ENCODE measurements at places on chromosomes 5 and 9. TPM values are rescaled to one million over a fixed set of nuclear protein-coding genes. Genes with fewer than 3 reads are reported as not detected.
A peak's percentile ranks its signal among the peaks of the same experiment; 100 is the strongest.

DNA sequence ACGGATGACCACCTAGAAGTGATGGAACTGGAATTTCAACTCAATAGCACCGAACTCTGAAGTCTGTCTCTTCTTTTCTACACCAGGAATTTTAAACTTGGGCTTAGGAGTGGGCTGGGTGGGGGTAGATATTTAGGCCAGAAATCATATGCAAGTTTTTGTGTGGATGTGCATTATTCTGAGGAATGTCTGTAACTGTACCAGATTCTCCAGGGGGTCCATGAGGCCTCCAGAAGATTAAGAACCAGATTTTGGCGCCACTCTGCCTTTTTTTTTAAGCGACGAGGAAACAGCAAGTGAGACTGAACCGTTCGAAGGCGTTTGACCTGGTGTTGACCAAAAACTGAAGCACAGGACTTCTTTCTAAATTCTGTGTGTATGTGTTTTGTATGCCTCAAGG is 88.8 kb upstream of the TTC23L start:
- peaks cover 6% of the 10 kb centered on the region for H3K36me3 ChIP-seq
- peaks cover 14% of the 10 kb centered on the region for H3K4me1 ChIP-seq
- no peak overlapping the region for H3K4me3 ChIP-seq
- DNase-seq: no peak

DNA sequence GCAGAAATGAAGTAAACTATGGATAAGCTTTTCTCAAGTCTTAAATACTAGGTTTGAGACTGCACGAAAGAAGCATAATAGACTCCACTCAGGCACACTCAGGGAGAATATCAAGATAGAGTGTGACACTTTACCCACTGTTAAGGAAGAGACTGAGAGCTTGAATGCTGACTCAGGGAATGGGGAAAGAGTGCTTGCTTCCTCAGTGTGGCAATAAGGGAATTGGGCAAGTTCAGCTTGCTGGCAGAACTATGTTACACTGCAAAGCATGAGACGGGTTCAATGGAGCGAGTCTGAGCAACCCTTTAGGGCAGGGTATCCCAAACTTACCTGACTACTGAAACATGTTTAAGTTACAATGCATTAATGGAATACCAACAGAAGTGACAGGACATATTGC is 237.7 kb upstream of the MEF2C start:
- H3K27me3 ChIP-seq: no peaks in the 10 kb centered on the region
- H3K4me1 ChIP-seq: no peaks in the 10 kb centered on the region
- H3K4me3 ChIP-seq: no peak overlapping the region
- DNase-seq: no peak
- no peaks in the 10 kb centered on the region for H3K36me3 ChIP-seq

GRCh38 chr5:156595132-156595787 is 254.8 kb upstream of the PPP1R2B start:
- H3K4me1 ChIP-seq: no peaks in the 10 kb centered on the region
- DNase-seq: no peak
- H3K27ac ChIP-seq: no peak overlapping the region
- no peaks in the 10 kb centered on the region for H3K27me3 ChIP-seq
- H3K4me3 ChIP-seq: no peak overlapping the region
- H3K36me3 ChIP-seq: peaks cover 9% of the 10 kb centered on the region

DNA sequence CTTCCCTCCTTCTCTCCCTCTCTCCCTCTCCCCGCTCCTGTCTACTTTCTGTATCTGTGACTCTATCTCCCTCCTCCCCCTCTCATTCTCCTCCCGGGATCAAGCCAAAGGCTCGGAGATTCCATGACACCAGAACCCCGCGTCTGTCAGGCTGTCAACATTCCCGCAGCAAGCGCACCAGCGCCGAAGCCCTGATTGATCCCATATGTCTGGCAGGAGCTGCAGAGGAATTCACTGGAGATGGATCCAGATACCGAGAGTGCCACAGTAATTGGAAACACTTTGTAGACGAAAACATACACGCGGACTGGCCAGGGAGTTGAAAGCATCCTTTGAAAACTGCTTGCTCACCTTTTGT is 300 bp upstream of the SVEP1 start:
- no peaks in the 10 kb centered on the region for H3K27me3 ChIP-seq
- H3K4me3 ChIP-seq: peak overlapping the region; percentile 51
- peaks cover 15% of the 10 kb centered on the region for H3K4me1 ChIP-seq
- no peaks in the 10 kb centered on the region for H3K36me3 ChIP-seq
- peak; percentile 71 for DNase-seq
- H3K27ac ChIP-seq: peak overlapping the region; percentile 85

DNA sequence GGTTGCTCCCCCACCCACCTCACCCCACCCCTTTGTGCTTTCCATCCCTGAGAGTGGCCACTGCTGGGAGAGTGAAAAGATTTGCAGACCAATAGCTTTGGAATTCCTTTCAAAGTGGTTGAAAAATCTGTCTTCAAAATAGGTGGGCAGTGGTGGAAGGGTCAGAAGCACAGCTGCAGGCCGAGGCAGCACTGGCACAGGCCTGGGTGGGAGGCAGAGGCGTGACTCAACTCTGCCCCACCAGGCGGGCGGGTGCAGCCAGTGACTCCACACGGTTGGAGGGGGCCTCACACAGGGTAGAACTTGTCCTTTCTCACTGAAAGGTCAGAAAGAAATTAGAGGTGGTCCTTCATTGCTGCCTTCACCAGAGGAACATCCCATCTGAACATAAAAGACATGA is 214.9 kb upstream of the TBCA start:
- no peak for DNase-seq
- H3K27me3 ChIP-seq: no peaks in the 10 kb centered on the region
- H3K4me3 ChIP-seq: no peak overlapping the region
- H3K27ac ChIP-seq: no peak overlapping the region

- no peaks in the 10 kb centered on the region for H3K36me3 ChIP-seq
- peak overlapping the region; percentile 47 for H3K4me3 ChIP-seq
- peaks cover 54% of the 10 kb centered on the region for H3K27me3 ChIP-seq
- DNase-seq: no peak
- no peaks in the 10 kb centered on the region for H3K4me1 ChIP-seq
Measured at GRCh38 chr5:114056185-114056538, 305.7 kb upstream of the KCNN2 start.

DNA sequence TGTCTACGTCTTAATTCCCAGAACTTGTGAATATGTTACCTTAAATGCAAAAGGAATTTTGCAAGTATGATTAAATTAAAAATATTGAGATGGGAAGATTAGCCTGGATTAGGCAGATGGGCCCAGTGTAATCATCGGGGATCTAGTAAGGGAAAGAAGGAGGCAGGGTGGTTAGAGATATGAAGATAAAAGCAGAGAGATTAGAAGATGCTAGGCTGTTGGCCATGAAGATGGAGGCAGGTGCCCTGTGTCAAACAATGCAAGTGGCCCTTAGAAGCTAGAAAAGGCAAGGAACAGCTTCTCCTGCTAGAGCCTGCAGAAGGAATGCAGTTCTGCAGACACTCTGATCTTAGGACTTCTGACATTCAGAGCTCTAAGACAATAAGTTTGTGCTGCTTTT is 28.8 kb upstream of the ISOC1 start:
- DNase-seq: no peak
- no peaks in the 10 kb centered on the region for H3K4me1 ChIP-seq
- H3K36me3 ChIP-seq: no peaks in the 10 kb centered on the region
- H3K4me3 ChIP-seq: no peak overlapping the region

- DNase-seq: no peak
- no peaks in the 10 kb centered on the region for H3K36me3 ChIP-seq
- H3K4me1 ChIP-seq: peaks cover 14% of the 10 kb centered on the region
Measured at GRCh38 chr5:171961117-171961516, 45.3 kb downstream of the FBXW11 start.

DNA sequence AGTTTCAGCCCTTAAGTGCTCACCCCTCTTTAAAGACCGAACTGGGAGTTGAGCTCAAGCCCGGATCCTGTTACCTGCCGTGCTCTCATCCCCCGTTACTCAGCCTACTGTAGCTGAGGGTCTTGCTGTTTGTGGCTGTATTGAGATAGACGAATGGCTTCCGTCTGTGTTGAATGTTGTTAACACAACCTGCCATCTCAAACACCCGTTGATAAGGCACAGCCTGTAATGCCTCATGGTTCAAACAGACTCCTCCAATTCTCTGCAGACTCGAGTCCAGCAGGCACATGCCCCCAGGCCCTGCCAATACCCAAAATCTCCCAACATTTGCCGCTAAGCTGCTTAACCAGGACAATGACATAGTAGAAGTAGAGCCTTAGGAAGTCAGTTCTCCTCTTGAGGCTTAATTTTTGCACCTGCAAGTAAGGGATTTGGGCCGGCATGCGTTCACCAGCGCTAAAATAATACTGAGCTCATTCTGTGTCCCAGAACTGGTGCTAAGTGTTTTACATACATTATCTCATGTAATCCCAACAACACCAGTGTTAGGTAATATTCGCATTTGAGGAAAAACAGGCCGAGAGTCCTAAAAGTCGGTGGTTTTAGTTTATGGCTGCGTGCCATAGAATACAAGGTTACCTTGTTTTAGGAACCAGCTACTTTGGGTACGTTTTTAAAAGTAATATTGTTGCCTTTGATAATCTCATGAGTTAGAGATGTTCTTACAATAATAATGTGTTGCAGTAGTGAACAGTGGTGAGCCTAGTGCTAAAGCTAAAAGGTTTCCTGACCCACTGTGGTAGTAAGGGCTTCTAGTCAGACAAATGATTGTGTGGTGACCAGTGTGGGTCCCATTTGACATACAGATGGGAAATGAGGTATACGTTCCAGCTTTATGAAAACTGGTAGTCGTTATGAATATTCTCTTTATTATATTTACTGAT is 1.5 kb upstream of the RFX3 start:
- H3K4me3 ChIP-seq: peak overlapping the region; percentile 97
- H3K36me3 ChIP-seq: 0 out of 2 replicates have a peak, but pooled peaks cover 1% of the 10 kb centered on the region
- peak overlapping the region; percentile 99 for H3K27ac ChIP-seq
- peak; percentile 13 for DNase-seq

DNA sequence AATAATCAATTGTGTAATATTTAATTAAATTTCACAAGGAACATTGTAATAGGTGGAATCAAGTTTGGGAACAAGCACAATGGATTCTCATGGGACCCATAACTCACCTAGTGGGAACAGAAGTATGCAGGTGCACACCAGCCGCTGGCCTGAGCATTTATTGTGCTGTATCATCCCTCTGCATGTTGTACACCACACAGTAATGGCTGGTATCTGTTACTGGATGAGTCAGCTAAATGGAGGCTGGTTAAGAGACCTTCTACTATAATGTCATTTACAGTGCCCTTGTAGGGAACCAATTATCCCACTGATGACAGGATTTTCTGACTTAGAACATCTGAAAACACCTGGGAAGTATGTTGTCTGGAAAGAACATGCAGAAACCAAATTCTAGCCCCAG is 3.2 kb upstream of the MAP3K1 start:
- peak; percentile 29 for DNase-seq
- H3K4me3 ChIP-seq: no peak overlapping the region
- H3K36me3 ChIP-seq: no peaks in the 10 kb centered on the region

- no peaks in the 10 kb centered on the region for H3K36me3 ChIP-seq
- H3K4me3 ChIP-seq: no peak overlapping the region
- H3K27ac ChIP-seq: no peak overlapping the region
- no peaks in the 10 kb centered on the region for H3K27me3 ChIP-seq
Measured at GRCh38 chr5:160627921-160628618, 206.4 kb downstream of the PTTG1 start.

- H3K27me3 ChIP-seq: no peaks in the 10 kb centered on the region
- no peak overlapping the region for H3K27ac ChIP-seq
- no peak for DNase-seq
- no peaks in the 10 kb centered on the region for H3K36me3 ChIP-seq
- H3K4me1 ChIP-seq: no peaks in the 10 kb centered on the region
Measured at GRCh38 chr9:84832453-84832852, 162.9 kb downstream of the NTRK2 start.

DNA sequence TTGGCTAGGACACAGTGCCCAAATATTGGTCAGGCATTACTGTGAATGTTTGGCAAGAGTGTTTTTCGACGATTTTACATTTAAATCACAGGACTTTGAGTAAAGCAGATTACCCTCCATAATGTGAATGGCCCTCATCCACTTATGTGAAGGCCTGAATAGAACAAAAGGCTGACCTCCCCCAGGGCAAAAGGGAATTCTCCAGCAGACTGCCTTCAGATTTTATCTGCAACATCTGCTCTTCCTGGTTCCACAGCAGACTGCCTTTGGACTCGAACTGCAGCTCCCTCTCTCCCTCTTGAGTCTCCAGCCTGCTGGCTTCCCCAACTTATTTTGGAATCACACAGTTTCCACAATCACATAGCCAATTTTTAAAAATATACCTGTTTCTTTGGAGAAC is 7.1 kb upstream of the TMEM215 start:
- H3K27me3 ChIP-seq: no peaks in the 10 kb centered on the region
- H3K27ac ChIP-seq: no peak overlapping the region
- H3K36me3 ChIP-seq: no peaks in the 10 kb centered on the region
- DNase-seq: no peak

DNA sequence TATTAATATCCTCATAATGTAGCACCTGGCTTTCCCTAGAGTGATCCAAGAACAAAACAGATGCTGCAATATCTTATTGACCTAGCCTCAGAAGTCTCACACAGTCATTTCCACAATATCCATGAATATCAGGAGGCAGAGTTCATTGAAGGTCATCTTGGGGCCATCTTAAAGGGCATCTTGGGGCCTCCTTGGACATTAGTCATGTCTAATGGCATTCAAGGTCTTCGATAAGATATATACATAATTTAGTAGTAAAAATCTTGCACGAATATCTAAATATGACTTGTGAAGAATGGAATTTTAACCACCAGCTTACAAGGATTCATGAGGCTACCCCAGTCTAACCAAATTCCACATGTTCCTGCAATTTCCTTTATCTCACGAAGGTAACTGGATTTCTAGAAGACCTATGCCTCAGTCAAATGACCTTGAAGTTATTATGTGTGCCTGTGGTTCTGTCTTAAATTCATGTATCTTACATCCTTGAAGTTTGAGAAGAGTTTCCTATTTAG is 163.6 kb upstream of the SPEF2 start:
- DNase-seq: no peak
- no peak overlapping the region for H3K27ac ChIP-seq
- H3K4me3 ChIP-seq: no peak overlapping the region
- no peaks in the 10 kb centered on the region for H3K27me3 ChIP-seq

KCNMB1 gene
- not detected for total RNA-seq
